ENCODE measurements at places on chromosomes 12 and 14.

DNA sequence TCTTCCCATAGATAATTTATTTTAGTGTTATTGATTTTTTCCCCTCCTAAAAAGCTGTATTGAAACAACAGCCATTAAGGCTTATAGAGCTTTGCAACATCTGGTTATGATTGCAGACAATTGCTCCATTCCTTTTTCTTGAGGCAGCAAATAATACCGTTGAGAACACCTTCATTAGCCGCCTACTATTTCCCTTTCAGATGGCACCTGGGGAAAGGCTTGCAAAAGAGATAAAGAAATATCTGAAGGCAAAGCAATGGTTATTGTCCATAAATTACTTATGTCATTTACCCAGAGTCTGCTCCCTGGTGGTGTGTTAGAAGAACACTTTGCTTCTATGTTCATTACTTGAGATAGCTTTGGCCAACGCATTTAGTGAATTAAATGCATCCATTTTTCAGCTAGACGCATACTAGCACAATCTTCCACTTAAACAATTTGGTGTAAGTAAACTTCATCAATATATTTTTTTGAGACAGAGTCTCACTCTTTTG is 377.8 kb downstream of the KCNH5 start:
- H3K27me3 ChIP-seq = no peaks in the 10 kb centered on the region
- no peak overlapping the region for H3K4me3 ChIP-seq
- H3K36me3 ChIP-seq = no peaks in the 10 kb centered on the region
- DNase-seq = no peak
- no peaks in the 10 kb centered on the region for H3K4me1 ChIP-seq

GRCh38 chr12:31562594-31563328 is 28.2 kb downstream of the DENND5B start:
- no peaks in the 10 kb centered on the region for H3K36me3 ChIP-seq
- H3K4me1 ChIP-seq = no peaks in the 10 kb centered on the region
- H3K4me3 ChIP-seq = no peak overlapping the region
- DNase-seq = no peak
- no peaks in the 10 kb centered on the region for H3K27me3 ChIP-seq
- H3K27ac ChIP-seq = no peak overlapping the region

DNA sequence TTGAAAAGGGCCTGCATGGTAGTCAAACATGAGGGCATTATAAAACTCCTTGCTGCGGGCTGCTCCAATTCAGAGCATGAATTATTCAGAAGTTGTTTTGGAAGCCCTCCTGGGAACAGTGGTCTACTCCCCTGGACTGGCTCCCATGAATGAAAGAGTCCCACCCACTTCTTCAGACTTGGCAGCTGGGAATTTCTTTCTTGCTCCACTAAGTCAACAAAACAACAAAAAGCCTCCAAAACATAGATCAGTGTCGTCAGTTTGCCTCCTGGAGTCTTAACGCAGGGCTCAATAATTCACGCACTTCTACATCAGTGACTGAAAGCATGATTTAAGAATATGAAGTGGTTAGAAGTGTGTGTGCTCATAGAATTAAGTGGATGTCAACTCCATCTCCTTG is 37.9 kb downstream of the AKAP6 start:
- H3K27me3 ChIP-seq = no peaks in the 10 kb centered on the region
- no peaks in the 10 kb centered on the region for H3K36me3 ChIP-seq
- H3K4me3 ChIP-seq = no peak overlapping the region
- no peak for DNase-seq

GRCh38 chr12:131641315-131641714 is 69.6 kb upstream of the SFSWAP start:
- H3K4me1 ChIP-seq = no peaks in the 10 kb centered on the region
- no peak overlapping the region for H3K4me3 ChIP-seq
- no peak for DNase-seq
- no peaks in the 10 kb centered on the region for H3K36me3 ChIP-seq
- H3K27me3 ChIP-seq = no peaks in the 10 kb centered on the region
- no peak overlapping the region for H3K27ac ChIP-seq

GRCh38 chr12:102503056-102503681 is 22.8 kb upstream of the IGF1 start:
- no peaks in the 10 kb centered on the region for H3K27me3 ChIP-seq
- DNase-seq = no peak
- no peaks in the 10 kb centered on the region for H3K4me1 ChIP-seq
- H3K4me3 ChIP-seq = no peak overlapping the region
- H3K27ac ChIP-seq = no peak overlapping the region

- H3K27ac ChIP-seq = no peak overlapping the region
- no peak for DNase-seq
- no peak overlapping the region for H3K4me3 ChIP-seq
- H3K4me1 ChIP-seq = no peaks in the 10 kb centered on the region
Observed at GRCh38 chr12:128425666-128426331, 158.8 kb downstream of the TMEM132C start.

GRCh38 chr12:90399357-90399756 is 555.6 kb downstream of the CCER1 start:
- no peak overlapping the region for H3K4me3 ChIP-seq
- H3K27me3 ChIP-seq = no peaks in the 10 kb centered on the region
- no peaks in the 10 kb centered on the region for H3K36me3 ChIP-seq
- H3K27ac ChIP-seq = no peak overlapping the region
- DNase-seq = no peak
- no peaks in the 10 kb centered on the region for H3K4me1 ChIP-seq

DNA sequence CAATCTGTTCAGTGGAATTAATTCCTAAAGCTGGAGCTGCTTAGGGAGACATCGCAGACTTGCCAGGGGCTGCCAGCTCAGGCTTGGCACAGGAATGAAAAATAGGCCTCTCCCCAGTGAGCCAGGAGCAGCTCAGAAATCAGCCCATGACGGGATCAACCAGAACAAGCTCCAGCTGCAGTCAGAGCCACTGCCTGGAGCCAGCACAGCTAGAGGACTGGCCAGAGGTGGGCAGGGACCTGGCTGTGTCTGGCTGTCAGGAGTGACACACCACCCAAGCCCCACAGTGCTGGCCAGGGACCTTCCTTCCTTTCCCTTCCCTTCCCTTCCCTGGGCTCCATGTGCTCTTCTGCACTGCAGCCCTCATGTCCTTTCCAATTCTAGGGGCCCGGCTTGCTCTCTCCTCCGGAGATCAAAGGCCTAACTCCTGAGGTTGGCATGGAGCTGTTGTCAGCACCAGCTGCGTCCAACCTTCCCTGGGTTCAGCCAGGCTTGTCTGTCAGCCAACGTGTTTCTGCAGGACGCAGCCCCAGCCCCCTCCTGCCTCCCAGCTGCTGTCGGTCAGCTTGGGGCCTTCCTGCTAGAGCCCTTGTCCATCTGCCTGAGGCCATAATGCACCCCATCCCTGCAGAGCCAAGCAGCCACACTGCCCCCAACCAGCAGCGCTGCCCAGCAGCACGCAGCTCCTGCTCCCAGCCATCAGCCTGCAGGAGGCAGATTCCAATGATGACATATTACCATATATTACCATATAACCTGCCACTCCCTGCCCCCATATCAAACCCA is 149.3 kb downstream of the CALM1 start:
- H3K27me3 ChIP-seq = no peaks in the 10 kb centered on the region
- no peak overlapping the region for H3K4me3 ChIP-seq

- H3K27ac ChIP-seq = no peak overlapping the region
- no peaks in the 10 kb centered on the region for H3K27me3 ChIP-seq
- no peak overlapping the region for H3K4me3 ChIP-seq
Observed at GRCh38 chr14:93917141-93917540, 10.0 kb upstream of the FAM181A start.

- H3K36me3 ChIP-seq = peaks cover 56% of the 10 kb centered on the region
- H3K27me3 ChIP-seq = no peaks in the 10 kb centered on the region
- H3K27ac ChIP-seq = no peak overlapping the region
Observed at GRCh38 chr12:50689437-50689836, 74.5 kb upstream of the ATF1 start.

DNA sequence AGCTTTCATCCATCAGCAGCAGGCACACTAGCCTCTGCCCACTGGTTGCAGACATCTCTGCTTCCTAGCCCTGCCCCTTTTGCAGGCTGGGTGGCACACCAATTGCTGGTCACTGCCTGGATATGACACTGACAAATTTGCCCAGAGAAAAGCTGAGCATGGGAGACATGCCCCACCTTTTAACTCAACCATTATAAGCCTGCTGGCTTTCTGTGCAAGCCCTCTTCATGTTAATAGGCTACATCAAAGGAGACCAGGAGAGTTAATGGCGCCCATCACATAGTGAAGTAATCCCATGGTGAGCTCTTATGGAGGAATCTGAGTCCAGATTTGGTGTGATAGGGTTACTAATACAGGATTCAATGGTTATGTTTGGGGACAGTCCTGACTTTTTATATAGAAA is 139.2 kb downstream of the KICS2 start:
- H3K4me3 ChIP-seq = no peak overlapping the region
- DNase-seq = no peak
- no peak overlapping the region for H3K27ac ChIP-seq
- H3K27me3 ChIP-seq = no peaks in the 10 kb centered on the region

DNA sequence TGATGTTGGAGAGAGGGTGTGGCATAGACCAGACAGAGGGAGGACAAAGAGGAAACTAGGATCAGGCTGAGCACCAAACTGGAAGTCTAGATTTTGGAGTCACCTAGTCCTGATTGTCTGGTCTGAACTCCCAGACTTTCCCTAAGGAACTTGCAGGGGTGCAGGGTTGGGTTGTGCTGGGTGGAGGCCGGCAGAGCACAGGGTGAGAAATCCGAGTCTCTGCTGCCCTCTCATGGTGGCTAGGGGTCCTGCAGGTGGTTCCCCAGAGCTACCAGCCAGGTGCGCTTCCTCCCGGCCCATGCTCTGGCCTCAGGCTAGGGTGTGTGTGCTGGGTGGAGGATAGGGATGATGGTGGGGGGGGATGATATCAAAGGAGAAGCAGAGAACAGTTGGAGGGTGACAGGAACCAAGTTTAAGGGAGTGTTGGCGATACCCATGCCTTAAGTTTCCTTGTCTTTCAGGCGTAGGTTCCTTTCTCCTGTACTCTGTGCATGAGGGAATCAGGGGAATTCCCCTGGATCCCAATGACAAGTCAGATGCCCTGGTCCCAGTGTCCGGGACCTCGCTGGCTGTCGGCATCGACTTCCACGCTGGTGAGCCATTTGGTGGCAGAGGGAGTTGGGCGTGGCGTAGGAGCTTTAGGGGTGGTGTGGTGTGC is 33.5 kb upstream of the NXPH4 start:
- no peak overlapping the region for H3K4me3 ChIP-seq
- H3K27ac ChIP-seq = no peak overlapping the region
- H3K4me1 ChIP-seq = no peaks in the 10 kb centered on the region
- DNase-seq = peak; percentile 30
- H3K27me3 ChIP-seq = no peaks in the 10 kb centered on the region

GRCh38 chr14:37565550-37565949 is 29.5 kb downstream of the FOXA1 start:
- H3K36me3 ChIP-seq = no peaks in the 10 kb centered on the region
- H3K4me1 ChIP-seq = no peaks in the 10 kb centered on the region
- H3K27me3 ChIP-seq = no peaks in the 10 kb centered on the region
- no peak overlapping the region for H3K27ac ChIP-seq
- no peak for DNase-seq
- no peak overlapping the region for H3K4me3 ChIP-seq

- no peak overlapping the region for H3K4me3 ChIP-seq
- DNase-seq = no peak
- no peaks in the 10 kb centered on the region for H3K4me1 ChIP-seq
- no peak overlapping the region for H3K27ac ChIP-seq
Observed at GRCh38 chr14:32606301-32606700, 277.2 kb downstream of the AKAP6 start.

DNA sequence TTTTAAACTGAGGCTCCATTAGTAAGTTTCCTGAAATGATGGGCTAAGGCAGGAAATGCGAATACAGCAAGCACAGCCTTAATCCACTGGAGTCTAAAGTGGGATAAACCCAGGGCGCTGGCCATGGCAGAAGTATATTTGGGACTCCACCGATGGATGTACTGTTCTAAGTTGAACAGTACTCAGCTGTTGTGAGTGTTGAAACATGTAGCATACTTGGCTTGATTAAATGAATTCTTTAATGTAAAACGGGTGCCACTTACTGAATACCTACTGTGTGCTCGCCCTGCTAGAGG is 996 bp downstream of the SSPN start:
- no peaks in the 10 kb centered on the region for H3K4me1 ChIP-seq
- DNase-seq = no peak
- peak overlapping the region; percentile 46 for H3K4me3 ChIP-seq
- H3K27ac ChIP-seq = no peak overlapping the region
- no peaks in the 10 kb centered on the region for H3K36me3 ChIP-seq

- H3K36me3 ChIP-seq = no peaks in the 10 kb centered on the region
- no peak for DNase-seq
- no peak overlapping the region for H3K4me3 ChIP-seq
- peaks cover 9% of the 10 kb centered on the region for H3K4me1 ChIP-seq
- no peaks in the 10 kb centered on the region for H3K27me3 ChIP-seq
- no peak overlapping the region for H3K27ac ChIP-seq
Observed at GRCh38 chr12:4202918-4203317, 70.6 kb upstream of the CCND2 start.

DNA sequence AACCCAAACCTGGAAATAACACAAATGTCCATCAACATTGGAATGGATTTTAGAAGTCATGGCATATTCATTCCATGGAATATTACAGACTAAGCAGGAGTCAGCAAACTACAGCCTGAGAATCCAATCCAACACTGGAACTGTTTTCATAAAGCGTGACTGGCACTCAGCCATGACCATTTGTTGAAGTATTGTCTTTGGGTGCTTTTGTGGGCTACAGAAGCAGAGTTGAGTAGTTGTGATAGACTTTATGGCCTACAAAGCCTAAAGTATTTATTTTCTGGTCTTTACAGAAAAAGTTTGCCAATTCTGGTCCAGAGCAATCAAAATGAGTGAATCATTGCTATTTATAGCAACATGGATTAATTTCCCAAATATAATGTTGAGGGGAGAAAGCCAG is 34.5 kb upstream of the FRS2 start:
- no peaks in the 10 kb centered on the region for H3K27me3 ChIP-seq
- H3K4me1 ChIP-seq = no peaks in the 10 kb centered on the region
- H3K27ac ChIP-seq = no peak overlapping the region
- H3K36me3 ChIP-seq = no peaks in the 10 kb centered on the region
- DNase-seq = no peak

DNA sequence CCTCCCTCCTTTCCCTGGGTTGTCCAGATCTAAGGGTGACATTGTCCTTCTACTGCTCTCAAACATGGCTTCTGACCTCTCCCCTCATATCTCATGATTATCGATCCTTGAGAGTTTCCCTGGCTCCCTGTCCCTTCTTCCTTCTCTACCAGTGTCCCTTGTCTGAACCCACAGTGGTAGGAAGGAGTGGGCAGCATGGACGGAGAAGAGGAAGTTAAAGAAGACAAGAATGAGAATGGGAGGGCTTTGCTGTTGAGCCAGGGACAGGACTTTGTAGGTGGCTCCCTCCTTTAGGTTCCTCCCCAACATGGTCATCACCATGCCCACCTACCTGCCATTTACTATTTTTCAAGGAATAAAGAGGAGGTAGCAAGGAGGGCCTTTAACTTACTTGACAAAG is 166.7 kb downstream of the TMEM117 start:
- H3K27me3 ChIP-seq = no peaks in the 10 kb centered on the region
- DNase-seq = no peak
- no peaks in the 10 kb centered on the region for H3K4me1 ChIP-seq

Measured in thymus (tissue), 14 donors.